SK-N-MC (cell line): ENCODE measurements at places on chromosomes 5 and 9.

- no peak for DNase-seq
Measured at GRCh38 chr9:25284365-25284764, 393.9 kb downstream of the TUSC1 start.

DNA sequence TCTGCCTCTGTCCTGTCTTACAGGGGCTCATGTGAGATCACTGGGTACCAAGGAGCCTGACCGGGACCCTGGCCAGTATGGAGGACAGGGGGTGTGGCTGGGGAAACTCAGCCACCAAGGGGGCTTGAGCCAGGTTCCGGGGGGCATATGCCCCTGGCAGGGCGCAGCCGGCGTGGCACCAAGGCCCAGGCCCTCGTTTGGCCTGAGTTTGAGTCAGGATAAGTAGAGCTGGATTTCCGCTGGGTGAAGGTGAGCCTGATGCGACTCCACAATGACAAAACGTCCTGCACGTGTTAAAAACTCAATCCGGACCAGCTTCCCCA lies 616 bp upstream of the TSPAN17 start:
- DNase-seq, result no peak

- no peak for DNase-seq
Measured at GRCh38 chr5:11386398-11386797, 517.8 kb downstream of the CTNND2 start.

DNA sequence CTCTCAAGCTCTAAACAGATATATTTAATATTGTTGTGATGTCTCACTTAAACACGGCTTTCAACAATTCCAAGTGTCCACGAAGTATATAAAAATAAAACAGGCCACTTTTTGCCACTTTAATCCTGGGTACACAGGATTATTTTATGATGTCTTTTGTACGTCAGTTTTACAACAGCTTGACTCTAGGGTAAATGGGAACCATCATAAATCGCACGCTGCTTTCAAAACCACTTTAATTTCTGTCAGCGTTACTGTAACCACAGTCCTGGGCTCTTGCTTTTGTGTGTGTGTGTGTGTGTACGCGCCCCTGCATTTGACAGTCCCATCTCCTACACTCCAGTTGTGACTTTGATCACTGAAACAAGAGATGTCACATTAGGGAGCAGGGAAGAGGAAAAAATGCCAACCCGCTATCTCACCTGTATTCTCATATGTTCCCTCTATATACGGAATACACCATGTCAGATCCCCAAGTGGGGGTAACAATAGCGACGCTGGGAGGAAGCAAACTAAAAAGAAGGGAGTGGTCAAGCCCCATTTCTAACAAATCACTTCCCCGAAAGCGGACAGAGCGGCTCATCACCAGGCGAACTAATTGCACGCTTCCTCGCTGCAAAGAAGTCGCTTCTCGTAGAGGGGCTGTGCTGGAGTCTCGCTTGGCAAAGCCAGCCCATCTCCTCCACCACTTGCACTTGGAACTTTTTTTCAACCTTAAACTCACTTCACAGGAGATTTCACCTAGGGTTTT lies 1.2 kb downstream of the BNC2 start:
- no peak for DNase-seq

- no peak for DNase-seq
Measured at GRCh38 chr9:113416149-113416721, 5.7 kb downstream of the C9orf43 start.
